Glomerular endothelial cell (primary cell): ENCODE measurements at places on chromosomes 6 and 20. TPM values are rescaled to one million over a fixed set of nuclear protein-coding genes. Genes with fewer than 3 reads are reported as not detected.

GRCh38 chr20:19317237-19318069 is 105.0 kb downstream of the SLC24A3 start:
- DNase-seq, result no peak

MCHR2 gene
- total RNA-seq, result not detected in 2 replicates

GTSF1L gene
- not detected in 2 replicates for total RNA-seq

DNA sequence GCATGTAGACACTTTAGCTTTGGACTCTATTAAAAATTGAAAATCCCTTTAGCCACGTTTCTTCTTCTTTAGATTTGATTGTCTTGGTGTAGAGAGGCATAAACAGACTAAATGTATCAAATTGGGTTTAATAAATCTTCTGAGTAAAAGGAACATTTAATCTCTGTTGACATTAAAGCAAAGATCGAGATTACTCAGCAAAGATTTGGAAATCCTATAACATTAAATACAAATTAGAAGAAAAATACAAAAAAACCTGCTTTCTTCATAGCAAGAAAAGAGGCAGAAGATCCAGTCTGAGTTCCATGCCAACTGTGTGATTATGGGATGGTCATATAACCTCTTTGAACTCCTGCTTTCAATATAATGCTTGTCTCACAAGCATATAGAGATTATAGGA is 172.3 kb downstream of the GJA1 start:
- DNase-seq, result no peak

- no peak for DNase-seq
Measured at GRCh38 chr20:8039042-8039441, 19.5 kb upstream of the TMX4 start.

DNA sequence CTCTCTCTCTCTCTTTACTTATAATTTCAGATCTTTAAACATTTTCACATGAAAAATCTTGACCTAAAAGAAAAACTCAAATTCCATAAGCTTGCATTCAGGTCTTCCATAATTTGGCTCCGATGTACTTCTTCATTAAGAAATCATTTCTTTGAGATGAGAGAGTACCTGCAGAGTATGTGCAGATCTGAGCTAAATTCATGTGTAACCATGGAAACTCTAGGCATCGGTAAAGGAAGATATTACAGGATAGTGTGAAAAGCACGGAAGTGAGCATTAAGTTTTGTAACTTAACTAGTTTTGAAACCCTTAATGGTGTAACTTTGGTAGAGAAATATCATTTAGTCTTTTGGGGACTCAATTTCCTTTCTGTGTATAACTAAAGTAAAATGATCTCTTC is 295.9 kb upstream of the SOX4 start:
- no peak for DNase-seq

DNA sequence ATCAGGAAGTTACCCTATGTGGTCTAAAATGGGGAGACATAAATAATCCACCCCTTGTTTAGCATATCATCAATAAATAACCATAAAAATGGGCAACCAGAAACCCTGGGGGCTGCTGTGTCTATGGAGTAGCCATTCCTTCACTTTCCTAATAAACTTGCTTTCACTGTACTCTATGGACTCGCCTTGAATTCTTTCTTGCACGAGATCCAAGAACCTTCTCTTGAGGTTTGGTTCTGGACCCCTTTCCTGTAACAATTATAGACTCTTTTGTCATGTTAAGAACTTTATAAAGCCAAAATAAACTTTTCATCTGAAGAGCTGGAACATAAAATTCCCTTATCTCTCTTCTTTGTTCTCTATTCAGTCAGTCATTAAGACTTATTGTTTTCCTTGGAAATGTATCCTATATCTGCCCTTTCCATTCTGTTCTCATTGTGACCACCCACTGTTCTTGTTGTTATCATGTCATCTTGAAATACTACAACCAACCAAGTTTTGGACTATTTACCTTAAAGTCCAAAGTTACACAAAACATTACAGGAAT is 29.3 kb upstream of the ZBTB24 start:
- no peak for DNase-seq

DNA sequence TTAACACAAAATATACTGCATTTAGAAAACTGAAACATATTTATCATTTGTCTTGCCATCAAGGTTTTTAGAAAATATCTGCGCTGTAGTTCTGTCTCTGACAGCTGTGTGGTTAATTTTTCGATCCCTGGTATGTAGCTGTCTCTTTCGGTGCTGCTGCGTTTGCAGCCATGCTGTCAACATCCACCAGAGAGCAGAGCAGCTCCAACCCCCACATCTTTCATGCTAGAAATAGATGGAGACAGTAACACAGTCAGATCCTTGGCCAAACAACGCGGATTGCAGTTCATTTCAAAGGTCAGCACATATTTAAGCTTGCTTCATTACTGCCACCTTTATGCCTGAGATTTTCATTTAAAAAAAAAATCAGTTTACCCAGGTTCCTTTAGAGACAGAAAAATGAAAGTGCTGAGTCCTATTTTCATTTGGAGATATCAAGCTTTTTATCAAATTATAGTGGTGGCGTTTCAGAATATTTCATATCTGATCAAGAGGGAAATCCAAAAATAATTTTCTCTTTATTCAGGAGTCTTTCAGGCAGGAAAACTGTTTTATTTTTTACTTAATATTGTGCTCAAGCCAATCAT is 157.7 kb upstream of the MMS22L start:
- DNase-seq, result no peak

TTLL9 gene
- 0.23 and 0.29 TPM in 2 replicates for total RNA-seq

DNA sequence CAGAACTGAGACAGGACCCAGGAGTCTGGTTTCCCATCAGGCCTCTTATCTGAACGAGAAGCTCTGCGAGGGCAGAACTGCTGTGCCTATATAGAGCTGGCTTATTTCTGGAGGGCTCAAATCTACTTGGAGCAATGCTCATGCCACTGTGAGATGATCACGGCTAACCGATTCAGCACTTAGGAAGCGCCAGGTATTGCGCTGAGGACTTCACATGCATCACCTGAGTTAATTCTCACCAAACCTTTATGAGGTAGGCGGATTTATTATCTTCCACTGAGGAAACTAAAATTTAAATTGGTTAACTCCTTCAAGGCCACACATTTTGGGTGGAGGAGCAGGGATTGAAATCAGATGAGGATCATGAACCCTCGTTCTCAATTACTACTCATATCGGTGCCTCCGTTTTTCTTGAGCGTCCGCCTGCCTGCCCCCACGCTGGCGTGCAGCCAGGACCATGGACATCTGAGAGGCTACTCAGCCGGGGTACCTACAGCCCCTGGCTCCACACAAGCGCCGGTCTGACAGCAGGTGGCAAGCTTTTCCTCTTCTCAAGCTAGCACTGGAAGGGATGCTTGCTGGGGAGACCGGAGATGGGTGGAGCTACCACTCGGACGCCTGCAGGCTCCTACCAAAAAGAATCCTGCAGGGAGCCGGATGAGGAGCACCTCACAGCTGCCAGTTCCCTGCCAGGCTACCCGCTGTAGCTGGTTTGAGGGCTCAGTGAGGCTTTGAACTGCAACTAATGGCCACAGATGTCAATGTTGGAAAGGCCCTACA is 1.0 kb upstream of the PCIF1 start:
- no peak for DNase-seq

DNA sequence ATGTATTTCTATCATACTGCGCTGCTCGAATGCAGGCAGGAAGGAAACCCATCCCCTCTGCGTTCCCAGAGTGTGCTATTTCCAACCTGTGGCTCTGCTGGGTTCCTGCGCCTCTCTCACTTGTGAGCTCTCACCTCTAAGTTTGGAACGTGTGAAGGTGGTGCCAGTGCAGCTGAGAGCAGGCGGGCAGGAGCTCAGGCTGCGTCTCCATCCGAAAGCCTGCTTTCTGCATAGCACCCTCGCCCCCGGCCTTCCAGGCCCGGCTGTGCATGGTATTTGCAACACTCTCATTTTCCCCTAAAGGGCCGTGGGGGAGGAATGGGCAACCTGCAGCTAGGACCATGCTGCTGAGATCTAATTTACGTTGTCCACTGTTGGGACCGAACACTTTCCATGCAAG is 288.0 kb upstream of the TSHZ2 start:
- DNase-seq, result no peak

GRCh38 chr20:62433658-62434497 is 6.5 kb upstream of the RBBP8NL start:
- DNase-seq, result no peak

DNA sequence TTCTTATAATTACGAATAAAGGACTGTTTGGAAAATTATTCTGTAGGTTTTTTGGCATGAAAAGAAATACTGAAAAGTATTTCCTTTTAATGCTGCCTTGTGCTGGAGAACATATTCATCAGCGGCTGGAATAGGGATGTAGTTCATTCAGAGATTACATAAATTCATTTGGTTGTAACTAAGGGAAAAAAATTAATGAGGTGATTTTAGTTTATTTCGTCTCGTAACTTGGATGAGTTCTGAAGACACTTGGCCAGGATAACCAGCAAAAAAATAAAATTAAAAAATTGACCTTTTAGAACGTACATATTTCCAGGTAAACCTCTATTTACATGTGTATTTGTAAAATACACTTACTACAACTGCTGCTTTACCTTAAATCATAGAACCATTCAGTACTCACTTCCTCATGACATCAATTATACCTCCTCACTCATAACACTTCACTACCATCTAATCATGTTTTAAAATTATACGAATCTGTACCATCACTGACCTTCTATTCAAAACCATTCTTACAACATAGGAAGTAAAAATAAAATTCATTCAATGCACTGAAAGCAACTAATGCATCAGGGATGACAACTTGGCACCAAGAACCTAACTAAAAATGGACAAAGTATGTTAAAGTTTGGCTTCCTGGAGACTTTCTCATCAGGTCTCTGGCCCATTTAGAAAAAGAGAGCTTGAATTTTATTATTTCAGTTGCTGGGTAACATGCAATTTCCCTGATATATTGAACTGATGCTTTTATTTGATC is 17.2 kb downstream of the KLHL31 start:
- no peak for DNase-seq

- no peak for DNase-seq
Measured at GRCh38 chr6:148436466-148436865, 93.8 kb downstream of the SASH1 start.

ADGB gene
- total RNA-seq, result not detected in 2 replicates

- no peak for DNase-seq
Measured at GRCh38 chr6:98764373-98764911, 69.9 kb upstream of the POU3F2 start.

HTR1E gene
- total RNA-seq, result not detected in 2 replicates

AVP gene
- total RNA-seq, result not detected in 2 replicates

REM1 gene
- total RNA-seq, result not detected in 2 replicates

DNA sequence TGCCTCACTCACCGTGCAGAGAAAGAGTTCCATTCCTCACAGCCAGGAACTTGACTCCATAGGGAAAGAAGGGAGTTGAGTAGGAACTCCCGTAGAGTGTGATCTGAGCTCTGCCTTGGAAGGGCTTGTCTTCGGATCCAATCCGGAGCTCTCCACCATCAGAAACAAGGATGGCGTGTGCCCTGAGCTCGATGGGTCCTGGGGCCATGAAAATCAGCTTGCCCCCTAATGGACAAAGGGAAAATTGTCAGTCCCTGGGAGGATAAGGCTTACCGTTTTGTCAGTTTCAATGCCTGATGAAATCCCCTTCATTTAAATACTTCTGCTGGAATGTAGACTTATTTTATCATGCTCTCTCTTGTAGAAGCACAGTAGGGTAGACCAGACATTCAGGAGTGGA is 153.3 kb downstream of the PKHD1 start:
- no peak for DNase-seq

NXT1 gene
- 32.6 and 45.6 TPM in 2 replicates for total RNA-seq

- no peak for DNase-seq
Measured at GRCh38 chr20:2695206-2695983, 2.8 kb downstream of the EBF4 start.

DNA sequence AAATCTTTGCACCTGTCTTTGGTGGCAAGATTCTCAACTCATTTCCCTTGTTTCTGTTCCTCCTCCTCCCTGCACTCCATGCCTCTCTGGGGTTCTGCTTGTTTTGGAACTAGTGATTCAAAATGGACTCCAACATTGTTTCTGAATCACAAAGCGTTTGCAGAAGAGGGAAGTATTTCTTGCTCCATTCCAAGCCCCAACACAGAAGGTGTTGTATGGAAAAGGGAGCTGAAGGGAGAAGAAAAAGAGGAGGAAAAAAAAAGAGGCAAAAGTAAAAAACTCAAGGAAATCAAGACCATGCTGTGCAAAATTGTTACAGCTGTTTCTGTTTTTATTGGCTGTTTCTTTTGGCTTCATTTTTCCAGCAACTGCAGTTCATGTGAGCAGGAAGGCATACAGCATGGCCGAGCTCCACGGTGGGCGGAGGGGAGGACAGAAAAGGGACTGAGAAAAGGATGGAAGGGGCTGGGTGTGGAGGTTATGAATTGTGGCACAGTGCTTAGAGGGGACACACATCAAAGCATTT is 66.9 kb upstream of the PRL start:
- DNase-seq, result no peak
